Fibroblast of upper back skin (primary cell): ENCODE measurements at places on chromosomes 2 and 18.

DNA sequence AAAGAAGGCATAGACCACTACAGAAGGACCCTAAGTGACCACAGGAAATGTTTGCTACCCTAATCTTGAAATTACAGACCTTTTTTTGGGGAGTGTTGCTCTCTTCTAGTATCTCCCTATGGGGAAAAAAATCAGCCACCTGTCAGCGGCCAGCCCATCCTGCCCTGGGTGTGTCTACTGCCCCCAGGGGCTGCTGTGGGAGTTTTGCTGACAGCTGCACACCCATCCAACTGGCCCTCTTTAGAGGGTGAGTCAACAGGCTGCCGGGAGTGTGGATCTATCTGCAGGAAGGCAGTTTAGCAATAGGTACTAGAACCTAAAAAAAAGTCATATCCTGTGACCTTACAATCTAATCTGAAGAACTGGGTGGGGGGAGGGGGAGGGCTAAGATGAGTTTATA, 796 bp upstream of the DYSF start:
- peak; percentile 32 for DNase-seq

DNA sequence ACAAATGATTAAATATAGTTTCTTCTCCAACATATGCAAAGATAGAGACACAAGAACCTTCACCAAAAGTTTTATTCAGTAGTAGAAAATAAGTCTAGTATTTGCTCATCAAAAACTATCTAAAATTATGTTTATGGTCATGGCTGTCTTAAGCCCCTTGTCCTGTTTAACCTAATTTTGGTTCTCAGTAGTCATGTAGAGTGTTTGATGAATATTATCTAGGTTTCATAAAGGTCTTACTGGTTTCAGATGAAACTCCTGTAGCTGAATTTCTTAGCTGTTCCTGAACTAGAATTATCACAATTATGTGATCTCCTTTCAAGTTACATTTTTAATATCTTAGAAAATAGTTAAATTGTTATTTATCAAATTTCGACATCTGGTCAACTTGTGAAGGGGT, 228.0 kb upstream of the SPHKAP start:
- DNase-seq, result no peak

DNA sequence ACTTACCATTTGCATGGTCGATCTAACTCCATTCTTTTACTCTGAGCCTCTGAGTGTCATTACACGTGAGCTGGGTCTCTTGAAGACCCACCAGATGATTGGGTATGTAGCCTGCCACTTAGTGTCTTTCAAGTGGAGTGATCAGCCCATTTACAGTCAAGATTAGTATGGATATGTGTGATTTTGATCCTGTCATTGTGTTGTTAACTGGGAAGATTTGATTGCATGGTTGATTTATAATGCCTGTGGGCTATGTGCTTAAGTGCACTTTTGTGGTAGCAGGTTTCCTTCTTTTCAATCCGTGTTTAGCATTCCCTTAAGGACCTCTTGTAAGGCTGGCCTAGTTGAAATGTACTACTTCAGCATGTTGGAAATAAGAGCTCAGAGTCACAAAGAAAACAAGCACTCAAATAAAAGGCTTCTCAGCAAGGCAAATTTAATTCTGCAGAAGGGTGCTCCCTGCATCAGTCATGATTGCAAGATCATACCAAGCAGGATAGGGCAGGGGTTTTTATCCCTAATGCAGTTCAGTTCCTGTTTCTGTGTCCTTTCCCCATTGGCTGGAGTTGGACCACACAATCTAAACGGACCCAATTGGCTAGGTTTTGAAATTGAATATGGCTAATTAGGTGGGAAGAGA, 230.7 kb upstream of the SYT4 start:
- DNase-seq, result no peak

DNA sequence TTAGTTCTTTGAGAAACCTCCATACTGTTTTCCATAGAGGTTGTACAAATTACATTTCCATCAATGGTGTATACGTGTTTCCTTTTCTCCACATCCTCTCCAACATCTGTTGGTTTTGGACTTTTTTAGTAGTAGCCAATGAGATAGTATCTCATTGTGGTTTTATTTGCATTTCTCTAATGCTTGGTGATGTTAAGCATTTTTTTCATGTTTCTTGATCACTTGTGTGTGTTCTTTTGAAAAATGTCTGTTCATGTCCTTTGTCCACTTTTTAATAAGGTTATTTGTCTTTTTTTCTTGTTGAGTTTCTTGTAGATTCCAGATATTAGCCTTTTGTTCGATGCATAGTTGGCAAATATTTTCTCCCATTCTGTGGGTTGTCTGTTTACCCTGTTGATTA, 392.3 kb upstream of the ZEB2 start:
- DNase-seq, result no peak

DNA sequence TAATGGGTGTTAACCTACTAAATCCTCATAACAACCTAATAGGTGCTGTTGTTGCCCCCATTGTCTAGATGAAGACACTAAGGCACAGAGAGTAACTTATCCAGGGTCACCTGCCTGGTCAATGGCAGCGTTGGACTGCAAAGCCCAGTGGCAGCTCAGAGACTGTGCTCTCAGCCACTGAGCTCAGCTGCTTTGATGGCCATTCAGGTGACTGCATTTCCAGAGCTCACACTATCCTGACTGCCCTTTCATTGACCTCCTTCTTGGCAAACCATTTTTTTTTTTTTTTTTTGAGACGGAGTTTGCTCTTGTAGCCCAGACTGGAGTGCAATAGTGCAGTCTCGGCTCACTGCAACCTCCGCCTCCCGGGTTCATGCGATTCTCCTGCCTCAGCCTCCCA, 115.2 kb downstream of the MAPK4 start:
- no peak for DNase-seq

- DNase-seq, result no peak
These were observed 431.8 kb upstream of the MYT1L start for GRCh38 chr2:2762913-2763312.
